ENCODE measurements at places on chromosomes 5 and 9.

GRCh38 chr9:85377731-85378289 is 363.9 kb downstream of the AGTPBP1 start:
- no peak for DNase-seq

DNA sequence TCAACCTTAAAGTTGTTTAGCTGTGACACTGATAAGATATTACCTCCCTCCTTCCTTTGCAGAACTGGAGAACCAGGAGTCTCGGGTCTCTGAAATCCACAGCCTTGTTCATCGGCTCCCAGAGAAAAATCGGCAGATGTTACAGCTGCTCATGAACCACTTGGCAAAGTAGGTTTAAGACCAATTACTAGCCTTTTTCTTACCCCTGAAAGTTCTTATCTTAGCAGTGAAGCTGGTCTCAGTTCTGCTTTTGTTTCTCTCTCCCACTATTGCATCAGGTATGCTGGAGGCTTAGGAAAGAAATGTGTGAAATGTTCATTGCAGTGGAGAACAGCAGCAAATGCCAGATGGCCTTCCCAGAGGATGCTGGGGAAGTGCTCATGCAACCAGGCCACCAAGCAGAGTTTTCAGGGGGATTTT is 287.4 kb downstream of the ARHGAP26 start:
- no peak for DNase-seq

- no peak for DNase-seq
Measured at GRCh38 chr5:10635867-10636350, 72.0 kb downstream of the ANKRD33B start.

GRCh38 chr9:129405089-129405826 is 215.6 kb downstream of the C9orf50 start:
- DNase-seq = no peak

GRCh38 chr9:98215271-98215670 is 22.8 kb upstream of the CORO2A start:
- DNase-seq = no peak

DNA sequence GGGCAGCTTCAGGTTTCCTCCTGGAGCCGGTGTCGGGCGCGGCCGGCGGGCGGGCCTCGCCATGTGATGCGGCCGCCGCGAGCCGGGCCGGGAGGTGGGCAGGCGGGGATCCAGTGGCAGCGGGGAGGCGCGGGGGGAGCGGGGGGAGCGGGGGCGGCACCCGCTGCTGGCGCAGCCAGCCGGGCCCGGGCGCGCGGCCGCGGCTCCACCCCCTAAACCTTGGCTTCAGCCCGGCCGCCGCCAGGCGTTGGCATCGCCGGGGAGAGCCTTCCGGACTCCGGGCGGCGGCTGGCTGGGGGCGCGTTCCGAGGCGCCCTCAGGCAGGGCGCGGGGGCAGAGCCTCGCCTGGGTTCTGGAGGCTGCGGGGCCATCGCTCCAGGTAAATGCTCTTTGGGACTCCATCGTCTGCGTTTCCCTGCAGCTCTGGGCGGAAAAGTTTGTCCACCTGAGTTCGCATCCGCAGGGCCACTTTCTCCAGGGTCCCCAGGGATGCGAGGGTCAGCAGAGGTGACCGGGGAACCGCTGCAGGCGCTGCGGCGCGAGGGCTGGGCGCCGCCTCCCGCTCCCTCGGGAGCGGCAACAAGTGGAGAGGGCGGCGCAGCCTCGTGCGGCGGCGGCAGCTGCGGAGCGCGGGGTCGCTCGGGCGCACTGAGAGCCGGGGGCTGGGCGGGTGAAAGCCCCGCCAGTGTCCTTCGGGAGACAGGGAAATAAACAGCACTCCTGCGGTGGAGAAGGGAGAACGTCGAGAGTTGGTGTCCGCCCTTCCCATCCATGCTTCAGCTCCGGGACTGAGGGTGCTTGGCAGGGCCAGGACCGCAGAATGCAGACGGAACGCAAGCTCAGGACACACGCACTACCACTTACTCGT is at the start of gene ARHGEF28:
TSS of gene ARHGEF28 (plus strand) at position 253 of the 868 bp plus-strand sequence. CDS start 58,656 bp downstream, outside the sequence.
- peak; percentile 56 for DNase-seq

DNA sequence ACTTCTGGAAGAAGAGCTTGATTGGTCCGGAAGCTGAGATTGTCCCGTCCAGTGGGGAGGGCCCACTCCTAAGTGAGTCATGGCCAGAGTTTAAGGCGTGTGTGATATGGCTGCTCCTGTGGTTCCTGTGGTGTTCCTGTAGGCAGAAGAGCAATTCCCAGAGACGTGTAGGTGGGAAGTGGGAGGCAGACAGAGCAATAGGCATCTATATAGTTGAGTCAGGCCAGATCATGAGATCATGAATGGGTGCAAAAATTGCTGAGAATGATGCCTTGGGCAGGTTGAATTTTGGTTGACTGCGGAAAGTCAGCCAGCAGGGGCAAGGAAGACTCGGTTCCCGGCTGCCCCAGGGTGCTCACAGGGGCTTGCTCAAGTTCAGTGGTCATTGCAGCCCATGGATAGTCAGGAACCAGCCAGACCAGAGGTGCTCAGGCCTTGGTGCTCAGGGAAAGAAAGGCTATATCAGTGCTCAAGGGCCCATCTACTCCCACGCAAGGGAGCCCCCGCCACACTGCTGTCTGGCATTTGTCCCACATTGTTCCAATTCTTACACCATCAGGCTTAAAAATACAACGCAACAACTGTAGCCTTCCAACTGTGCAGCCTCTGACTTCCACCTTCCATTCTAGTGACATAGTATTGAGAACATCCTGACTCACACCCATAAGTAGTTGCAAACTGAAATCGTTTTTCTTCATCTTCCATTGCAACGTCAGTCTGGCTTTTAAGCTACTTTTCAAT is 21.0 kb upstream of the GSN start:
- DNase-seq = no peak

- no peak for DNase-seq
Measured at GRCh38 chr9:122453677-122454135, 24.0 kb downstream of the OR1J1 start.

- no peak for DNase-seq
Measured at GRCh38 chr9:1179366-1179765, 129.2 kb downstream of the DMRT2 start.

- DNase-seq = no peak
Measured at GRCh38 chr5:178206166-178207101, 2.1 kb downstream of the HNRNPAB start.

- no peak for DNase-seq
Measured at GRCh38 chr9:118088090-118088489, 383.9 kb downstream of the TLR4 start.

DNA sequence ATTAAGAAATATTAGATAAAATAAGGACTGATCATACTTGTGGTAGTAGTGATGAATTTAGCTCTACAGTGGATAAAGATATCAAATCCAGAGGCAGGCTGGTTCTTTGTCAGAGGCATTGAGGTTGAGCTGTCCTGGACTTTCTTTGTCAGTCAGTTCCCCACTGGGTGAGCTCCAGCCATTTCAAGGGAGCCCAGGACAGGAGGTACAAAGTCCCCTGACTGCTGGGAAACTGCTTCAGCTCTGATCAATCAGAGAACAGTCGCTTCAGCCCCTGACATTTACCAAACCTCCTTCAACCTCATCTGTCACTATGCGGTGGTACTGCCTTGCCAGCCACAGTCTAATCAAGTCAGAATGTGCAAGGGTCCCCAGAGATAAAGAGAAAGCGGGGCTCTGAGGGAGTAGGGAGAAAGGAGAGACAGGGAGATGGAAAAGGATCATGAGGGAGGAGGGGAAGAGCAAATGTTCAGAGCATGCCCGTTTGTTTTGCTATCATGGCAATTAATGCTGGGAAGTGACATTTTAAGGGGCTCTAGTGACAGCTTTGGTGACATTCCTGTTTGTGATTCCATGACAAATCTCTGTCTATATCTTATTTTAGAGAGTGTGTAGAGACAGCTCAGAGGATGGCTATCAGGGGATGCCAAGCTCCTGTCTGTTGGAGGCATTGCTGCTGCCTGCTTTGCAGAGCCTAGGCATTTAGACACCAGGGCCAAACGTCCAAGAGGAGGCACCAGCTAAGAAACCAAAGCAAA is 223.2 kb downstream of the ASTN2 start:
- no peak for DNase-seq

DNA sequence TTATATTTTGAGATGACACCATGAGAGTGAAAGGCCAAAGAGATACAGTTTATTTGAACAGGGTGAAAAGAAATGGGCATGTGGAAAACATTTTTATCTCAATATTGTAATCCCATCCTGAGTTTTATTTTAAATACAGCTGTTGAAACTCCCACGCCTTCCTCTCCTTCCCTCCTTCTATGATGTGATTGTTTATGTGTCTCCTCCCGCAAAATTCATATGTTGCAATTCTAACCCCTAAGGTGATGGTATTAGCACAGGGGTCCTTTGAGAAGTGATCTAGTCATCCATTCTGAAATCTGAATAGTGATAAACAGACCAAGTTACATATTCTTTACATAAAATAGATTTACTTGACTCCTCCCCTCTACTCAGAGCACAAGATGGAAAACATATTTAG is 1275.4 kb upstream of the C9orf72 start:
- DNase-seq = no peak

DNA sequence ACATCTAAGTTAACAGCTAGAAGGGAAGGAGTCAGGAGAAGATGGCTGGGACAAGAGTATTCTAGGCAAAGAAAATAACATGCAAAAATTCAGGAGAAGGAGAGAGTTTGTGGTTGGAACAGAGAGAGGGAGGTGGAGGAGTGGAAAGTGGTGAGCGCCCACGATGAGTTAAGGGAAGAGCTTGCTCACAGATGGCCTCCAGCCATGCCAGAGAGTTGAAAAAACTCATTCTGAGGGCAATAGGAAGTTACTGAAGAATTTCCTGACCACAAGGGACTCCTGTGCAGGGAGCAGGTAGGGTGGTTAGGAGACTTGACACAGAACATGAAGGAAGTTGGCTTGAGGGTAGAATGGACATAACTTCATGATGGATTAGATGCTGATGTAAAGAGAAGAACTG is 159.7 kb downstream of the DOCK2 start:
- no peak for DNase-seq

GRCh38 chr9:84374516-84374915 is 34.0 kb upstream of the SLC28A3 start:
- no peak for DNase-seq

DNA sequence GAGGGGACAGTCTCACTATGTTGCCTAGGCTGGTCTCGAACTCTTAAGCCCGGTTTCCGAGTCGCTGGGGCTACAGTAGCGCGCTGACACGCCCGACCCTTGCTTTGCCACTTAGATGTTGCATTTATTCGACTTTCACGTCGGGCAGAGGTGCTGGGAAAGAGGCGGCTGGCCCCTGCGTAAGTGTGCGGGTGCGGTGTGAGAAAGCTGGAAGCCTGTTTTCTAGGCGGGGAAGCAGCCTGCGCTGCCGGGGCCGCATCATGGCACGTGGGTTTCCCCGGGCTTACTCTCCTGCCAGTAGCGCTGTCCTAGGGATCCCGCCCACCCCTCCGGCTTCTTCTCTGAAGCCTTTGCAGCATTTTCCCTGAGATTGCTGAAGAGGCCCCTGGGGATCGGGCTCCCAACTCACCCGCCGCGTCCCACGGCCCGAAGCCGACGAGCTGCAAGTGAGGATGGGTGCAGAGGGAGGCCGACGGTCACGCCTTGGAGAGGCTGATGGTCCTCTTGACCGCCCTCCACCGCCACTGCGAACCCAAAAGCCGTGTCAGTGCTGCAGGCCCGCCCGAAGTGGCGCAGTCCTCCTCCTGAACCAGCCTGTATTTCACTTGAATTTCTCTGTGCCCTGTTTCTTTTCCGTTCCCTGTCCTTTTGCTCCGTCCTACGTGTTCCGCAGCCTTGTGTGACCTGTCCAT is 5.8 kb upstream of the TRIM41 start:
- peak; percentile 65 for DNase-seq

DNA sequence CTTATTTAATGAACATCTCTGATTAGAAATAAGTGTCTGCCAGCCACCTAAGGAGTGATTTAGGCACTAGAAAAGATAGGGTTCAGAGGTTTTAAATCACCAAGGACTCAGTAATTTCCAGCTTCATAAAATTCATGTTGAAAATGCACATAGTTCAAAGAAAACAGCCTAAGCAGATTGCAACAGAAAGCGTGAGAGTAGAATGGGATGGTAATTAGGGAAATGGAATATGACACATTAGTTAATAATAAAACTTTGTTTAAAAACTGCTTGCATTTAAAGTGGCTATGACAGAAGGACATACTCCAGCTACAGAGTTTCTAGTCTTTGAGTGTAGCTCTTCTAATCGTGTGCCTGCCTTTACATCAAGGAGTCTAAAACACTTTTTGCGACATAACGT is 490.8 kb downstream of the TLE4 start:
- DNase-seq = no peak

DNA sequence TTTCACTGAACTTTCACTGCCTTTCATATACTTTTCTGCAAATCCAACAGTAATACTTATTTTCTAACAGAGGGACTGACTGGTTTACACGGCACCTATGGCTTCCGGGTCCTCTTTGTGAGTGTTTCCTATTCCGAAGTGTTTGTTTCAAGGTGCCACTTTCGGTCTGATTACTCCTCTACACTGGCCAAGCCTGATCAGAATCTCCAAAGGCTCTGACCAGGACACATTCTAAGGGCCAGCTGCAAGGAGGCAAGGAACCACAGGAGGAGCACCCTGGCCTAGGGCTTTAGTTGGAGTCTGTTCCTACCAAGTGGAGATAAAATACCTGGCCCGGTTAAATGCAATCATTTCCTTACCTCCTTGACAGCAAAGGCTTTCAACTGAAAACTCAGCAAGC is 132.1 kb downstream of the GLIS3 start:
- DNase-seq = no peak

- DNase-seq = no peak
Measured at GRCh38 chr9:92208693-92209524, 84.6 kb downstream of the IARS1 start.

DNA sequence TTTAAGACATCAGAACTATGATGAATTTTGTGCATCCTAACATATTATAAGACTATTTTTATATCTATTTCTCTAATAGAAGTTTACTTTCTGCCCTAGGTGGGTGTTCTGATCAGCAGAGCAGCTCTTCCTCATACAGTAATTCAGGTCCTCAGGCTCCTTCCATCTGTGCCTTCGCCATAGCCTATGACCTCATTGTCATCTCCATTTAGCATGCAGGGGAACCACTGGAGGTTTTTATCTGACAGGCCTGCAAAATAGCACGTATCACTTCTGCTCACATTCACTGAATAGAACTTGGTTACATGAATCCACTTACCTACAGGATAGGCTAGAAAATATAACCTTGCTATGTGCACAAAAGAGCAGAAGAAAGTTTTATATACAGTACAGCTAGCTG is 159.4 kb upstream of the CCNH start:
- DNase-seq = no peak

GRCh38 chr5:39543335-39543734 is 118.6 kb upstream of the DAB2 start:
- no peak for DNase-seq

- DNase-seq = no peak
Measured at GRCh38 chr9:29069376-29069775, 1496.1 kb upstream of the C9orf72 start.
